A549 treated with dexamethasone at 1 μM for 4 hours (cell line): ENCODE measurements at places on chromosomes 4 and X. TPM values are rescaled to one million over a fixed set of nuclear protein-coding genes. Genes with fewer than 3 reads are reported as not detected.

The ADH1C gene
- total RNA-seq: not detected in 5 replicates

The TMEM165 gene
- total RNA-seq: 51.3 to 57.3 TPM (median 54.9 TPM) in 5 replicates

The CLCN3 gene
- total RNA-seq: 14.0 to 21.6 TPM (median 20.6 TPM) in 5 replicates

The PAGE1 gene
- 0.23 to 0.43 TPM (median 0.36 TPM) in 3 of 5 replicates, not detected in the others for total RNA-seq

The NALF2 gene
- total RNA-seq: 4.8 to 5.9 TPM (median 5.7 TPM) in 5 replicates

The TGIF2LX gene
- total RNA-seq: not detected in 5 replicates

The HTR2C gene
- total RNA-seq: not detected in 5 replicates

The SLC26A1 gene
- 0.12 to 0.26 TPM (median 0.18 TPM) in 5 replicates for total RNA-seq
